ENCODE measurements at places on chromosomes 2 and 18.

DNA sequence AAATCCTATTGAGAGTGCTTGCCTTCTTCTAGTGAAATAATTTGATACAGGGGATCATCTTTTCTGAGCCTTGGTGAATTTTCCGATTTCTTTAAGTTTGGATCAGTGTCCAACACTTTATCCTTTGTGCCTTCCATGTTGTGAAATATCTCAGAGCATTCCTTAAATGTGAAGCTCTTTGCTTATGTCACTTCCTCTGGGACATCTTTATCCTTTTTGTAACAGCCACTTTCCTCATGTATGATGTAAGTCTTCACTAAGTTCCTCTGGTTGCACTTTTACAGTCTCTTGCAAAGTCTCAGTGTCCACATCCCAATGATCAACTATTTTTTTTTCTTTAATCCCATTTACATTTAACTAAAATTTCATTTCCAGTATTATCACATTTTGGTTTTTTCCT, 254.2 kb downstream of the EN1 start:
- no peak for ATAC-seq

- no peak for ATAC-seq
Measured at GRCh38 chr2:119934319-119934718, 78.6 kb upstream of the EPB41L5 start.

DNA sequence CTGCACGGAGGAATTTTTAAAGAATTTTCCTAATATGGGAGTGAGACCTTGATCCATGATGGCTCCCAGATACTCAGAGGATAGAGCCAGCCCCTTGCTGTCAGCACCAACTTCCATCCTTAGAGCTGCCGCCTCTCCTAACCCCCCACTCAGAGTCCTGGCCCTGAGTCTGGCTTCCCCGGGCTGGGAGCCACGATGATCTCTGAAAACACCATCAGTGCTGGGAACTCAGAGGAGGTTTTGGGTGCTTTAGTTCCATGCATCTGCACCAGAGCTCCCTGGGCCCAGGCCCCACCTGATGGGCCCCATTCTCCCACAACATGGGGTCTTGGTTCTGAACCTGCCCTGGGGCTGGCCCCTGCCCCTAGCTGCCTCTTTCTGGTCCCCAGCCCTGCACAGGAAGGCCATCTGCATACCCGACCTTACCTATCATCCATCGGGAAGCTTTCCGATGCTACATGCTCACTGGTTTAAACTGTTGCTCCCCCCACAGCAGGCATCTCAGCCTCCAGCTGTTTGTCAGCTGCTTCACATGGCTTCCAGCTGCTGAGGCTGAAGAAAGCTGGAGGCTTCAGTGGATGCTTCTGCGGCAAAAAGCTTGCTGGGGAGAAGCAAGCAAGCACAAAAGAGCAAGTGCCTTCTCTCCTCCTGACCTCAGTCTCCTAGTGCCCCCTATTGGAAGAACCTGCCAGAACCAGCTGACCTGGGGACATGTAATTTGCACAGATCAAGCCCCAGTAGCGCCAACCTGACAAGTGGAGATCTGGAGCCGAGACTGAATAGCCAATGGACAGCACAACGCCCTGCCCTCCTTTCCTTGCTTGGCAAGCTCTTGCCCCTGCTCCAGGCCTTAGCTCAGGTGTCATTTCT, 24.2 kb upstream of the RHOB start:
- peak; percentile 22 for ATAC-seq

GRCh38 chr2:186751790-186752189, 57.9 kb downstream of the FAM171B start:
- ATAC-seq = no peak

- ATAC-seq = peak; percentile 39
Measured at GRCh38 chr2:169715379-169716237, 18.0 kb upstream of the KLHL23 start.

DNA sequence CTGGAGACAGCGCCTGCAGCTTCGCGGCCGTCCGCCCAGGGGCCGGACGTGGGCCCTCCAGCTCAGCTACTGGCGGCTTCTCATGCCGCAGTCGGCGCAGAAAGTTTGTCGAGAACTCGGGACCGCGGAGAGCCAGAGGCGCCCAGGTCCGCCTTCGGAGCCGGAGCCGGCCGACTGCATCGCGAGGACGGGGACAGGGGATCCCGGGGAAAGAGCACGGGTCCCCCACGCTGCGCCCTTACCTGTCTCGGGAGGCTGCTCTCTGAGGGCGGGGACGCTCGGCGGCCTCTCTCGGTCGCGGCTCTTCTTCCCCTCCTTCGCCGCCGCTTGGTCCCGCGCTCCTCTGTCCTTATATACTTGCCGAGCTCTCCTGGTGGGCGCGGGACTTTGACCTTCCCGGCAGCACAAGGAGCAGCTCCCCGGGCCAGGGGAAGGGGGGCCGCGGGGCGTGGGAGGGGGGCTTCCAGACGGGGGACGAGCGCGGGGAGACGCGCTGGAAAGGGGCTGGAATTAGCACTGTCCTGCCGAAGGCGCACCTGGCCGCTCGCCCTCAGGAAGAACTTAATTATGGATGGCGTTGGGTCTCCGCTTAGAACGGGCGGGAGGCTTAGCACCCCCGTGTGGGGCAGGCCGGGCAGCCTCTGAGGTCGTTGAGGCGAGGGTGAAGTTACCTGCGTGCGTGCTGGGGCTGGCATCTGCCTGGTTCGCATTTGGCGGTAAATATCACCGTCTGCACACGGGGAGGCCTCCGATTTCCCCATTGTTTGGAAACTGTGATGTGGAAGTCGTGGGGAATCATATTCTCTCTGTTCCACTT, at the start of gene POMC:
Gene POMC (minus strand): TSS at position 325 of the 817 bp plus-strand sequence. CDS start 3,808 bp downstream, outside the sequence.
- peak; percentile 62 for ATAC-seq

GRCh38 chr18:54742659-54743604, 85.3 kb upstream of the RAB27B start:
- peak; percentile 90 for ATAC-seq

DNA sequence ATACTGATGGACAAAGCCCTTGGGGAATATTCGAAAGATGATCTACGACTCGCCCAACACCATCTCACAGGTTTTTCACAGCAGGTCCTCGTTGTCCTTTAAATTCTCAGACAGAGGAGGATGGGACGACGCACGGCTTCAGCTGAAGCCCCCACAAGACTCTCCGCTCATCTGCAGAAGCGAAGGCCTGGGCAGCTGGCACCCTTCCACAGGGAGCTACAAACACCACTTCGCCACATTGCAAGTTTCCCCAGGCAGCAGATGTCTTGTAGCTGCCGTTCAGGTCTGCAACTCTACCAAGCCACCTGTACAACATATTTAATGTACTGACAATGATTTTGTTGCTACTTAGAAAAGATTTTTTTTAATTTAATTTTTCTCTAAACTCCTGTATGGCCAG, 642.9 kb downstream of the ZEB2 start:
- no peak for ATAC-seq

GRCh38 chr2:144526831-144527230, 6.9 kb upstream of the ZEB2 start:
- no peak for ATAC-seq

- ATAC-seq = peak; percentile 83
Measured at GRCh38 chr18:27825689-27826088, 351.2 kb downstream of the CDH2 start.

GRCh38 chr2:182949572-182950189, 83.2 kb upstream of the FRZB start:
- peak; percentile 58 for ATAC-seq

- no peak for ATAC-seq
Measured at GRCh38 chr2:102137138-102137537, 5.4 kb upstream of the IL1R1 start.

DNA sequence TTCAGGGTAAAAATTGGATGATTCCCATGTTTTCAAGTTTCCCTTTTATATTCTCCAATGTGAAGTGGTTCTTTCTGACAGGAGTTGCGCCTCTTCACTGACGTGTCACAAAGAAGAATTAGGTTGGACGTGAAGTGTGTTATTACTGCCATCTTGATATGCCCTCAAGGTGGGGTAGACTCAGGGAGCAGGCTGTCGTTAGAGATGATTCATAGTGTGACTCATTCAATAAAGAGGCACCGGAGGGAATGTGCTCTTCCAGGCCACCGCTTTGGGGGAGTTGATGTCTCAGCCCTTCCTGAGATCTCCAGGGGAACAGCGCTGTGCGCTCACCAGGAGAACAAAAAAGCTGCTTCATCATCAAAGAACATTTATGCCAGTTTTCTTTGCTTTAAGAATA, 3.6 kb upstream of the DGKD start:
- ATAC-seq = peak; percentile 7

- no peak for ATAC-seq
Measured at GRCh38 chr2:191029280-191029950, 15.4 kb upstream of the STAT1 start.

- no peak for ATAC-seq
Measured at GRCh38 chr2:96537734-96538486, 1.4 kb downstream of the ARID5A start.

GRCh38 chr18:34956663-34957062, 84.5 kb upstream of the MAPRE2 start:
- no peak for ATAC-seq

DNA sequence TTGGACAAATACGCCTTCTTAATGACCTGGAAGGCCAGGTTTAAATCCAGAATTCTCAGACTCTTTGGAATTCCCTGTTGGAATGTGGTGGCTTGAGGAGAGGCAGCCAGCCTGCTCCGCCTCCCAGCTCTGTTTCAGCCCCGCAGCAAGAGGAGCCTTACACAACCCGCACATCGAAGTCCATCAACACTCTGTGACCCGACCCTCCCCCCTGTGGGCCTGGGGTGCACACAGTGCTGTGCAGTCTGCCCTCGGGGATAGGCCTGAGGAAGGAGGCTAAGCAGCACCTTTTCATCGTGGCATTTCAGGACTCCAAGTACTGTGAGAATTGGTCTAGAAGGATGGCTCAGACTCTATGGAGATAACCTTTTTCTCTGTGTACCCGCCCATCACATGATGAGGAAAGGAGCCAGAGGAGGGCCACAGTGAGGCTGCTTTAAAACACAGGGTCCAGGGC, 73.7 kb downstream of the GREB1L start:
- ATAC-seq = peak; percentile 92

DNA sequence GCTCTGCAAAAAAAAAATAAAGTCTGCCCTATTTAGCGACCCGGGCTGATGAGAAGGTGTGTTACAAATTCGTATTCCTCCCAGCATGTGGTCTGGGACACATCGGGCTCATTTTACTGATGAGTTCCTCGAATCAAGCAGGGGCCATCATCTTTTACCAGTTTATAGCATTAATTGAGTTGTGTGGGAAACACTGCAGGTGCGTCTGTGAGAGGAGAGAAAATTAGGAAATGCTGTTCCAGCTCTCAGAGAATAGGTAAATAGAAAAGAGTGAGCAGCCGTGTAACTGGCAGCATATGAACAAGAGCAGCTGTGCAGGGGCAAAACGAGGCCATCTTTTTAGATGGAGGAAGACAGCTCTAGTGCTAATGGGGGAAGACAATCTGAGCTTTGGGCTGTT, 216.7 kb downstream of the SETBP1 start:
- ATAC-seq = no peak

DNA sequence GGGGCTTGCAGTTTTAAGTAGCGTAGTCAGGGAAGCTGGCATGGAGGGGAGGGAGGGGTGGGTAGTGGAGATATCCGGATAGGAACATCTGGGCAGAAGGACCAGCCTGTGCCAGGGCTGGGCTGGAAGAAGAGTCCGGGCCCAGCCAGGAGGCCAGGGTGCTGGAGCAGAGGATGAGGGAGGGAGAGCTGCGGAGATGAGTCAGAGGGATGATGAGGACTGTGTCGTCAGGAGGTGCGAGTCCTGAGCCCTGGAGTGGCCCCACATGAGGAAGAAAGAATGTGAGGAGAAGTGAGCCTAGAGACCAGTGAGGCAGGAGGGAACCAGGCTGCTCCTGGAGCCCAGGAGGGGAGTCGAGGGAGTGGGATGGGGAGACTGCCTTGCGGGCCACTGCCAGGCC, 82.4 kb downstream of the CTIF start:
- peak; percentile 48 for ATAC-seq

DNA sequence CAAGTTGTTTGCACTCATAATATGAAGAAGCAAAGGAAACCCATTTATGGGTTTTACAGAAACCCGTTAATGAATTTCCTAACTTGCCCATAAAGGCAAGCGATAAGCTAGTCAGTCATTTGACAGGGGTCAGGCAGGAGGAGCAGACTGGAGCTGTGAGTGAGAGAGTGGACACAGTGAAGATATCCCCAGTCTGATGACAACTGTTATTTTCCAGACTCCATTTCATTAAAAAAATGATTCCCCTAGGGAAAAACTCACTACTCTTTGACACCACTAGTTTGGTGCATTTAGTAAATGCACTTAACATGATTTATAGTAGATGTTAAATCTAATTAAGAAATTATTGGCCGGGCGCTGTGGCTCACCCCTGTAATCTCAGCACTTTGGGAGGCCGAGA, 80.8 kb downstream of the TGIF1 start:
- no peak for ATAC-seq

DNA sequence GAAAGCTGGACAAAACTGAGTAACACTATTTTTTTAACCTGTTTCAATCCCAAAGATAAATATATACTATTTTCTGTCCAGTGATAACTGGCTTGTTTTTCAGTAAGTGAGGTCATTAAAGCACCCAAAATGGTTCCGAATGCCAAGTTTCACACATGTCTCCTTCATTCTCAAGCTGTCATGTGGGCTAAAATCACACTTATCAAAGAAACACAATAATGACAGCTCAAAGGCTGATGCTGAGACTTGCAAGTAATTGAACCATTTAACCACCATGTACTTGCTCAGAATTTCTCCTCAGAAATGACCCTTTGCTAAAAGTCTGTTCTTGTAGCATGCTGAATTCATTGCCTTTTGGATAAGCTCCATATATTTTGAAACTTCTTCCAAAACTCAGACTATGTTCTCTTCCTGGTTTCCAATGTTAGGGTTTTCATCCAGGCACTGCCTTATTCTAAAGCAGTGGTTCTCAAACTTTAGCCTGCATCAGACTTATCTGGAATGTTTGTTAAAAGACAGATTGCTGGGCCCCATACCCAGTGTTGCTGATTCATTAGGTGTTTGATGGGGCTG, 149.8 kb downstream of the VWC2L start:
- no peak for ATAC-seq

DNA sequence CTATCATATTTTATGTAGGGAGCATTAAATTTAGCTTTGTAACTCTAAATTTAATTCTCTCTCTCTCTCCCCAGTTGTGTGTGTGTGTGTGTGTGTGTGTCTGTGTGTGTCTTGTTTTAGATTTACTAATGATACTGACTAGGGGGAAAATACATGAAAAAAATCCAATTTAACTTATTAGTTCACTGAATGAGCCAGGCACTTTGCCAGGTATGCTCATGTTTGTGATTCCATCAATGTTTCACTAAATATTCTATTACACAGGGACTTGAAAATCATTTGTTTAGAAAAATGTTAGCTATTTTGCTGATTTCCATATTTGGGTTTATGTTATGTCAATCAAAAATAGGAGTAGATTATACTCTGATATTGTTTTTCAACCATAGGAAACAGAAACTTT, 203.7 kb upstream of the ZNF804A start:
- no peak for ATAC-seq

DNA sequence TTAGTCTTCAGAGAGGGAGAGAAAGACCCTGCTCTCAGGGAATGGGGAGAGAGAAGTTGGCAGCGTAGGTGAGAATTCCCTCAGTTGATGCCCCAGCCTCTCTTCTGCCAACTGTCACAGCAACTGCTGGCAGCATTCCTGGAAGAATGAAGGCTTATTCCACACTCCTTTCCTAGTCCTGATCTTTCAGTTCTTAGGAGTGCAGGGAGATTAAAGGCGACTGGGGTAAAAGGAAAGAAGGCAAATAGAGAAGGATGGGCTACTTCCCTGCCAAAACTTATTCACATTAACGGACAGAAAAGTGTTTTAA, 65.9 kb upstream of the ACAA2 start:
- no peak for ATAC-seq

- ATAC-seq = no peak
Measured at GRCh38 chr2:1203772-1204171, 209.5 kb upstream of the TPO start.
